Activated T-cell treated with anti-CD3 and anti-CD28 coated beads, Interleukin-2, amount 50 U/mL, for 48 hours (primary cell): ENCODE measurements at places on chromosomes 7 and 10.

DNA sequence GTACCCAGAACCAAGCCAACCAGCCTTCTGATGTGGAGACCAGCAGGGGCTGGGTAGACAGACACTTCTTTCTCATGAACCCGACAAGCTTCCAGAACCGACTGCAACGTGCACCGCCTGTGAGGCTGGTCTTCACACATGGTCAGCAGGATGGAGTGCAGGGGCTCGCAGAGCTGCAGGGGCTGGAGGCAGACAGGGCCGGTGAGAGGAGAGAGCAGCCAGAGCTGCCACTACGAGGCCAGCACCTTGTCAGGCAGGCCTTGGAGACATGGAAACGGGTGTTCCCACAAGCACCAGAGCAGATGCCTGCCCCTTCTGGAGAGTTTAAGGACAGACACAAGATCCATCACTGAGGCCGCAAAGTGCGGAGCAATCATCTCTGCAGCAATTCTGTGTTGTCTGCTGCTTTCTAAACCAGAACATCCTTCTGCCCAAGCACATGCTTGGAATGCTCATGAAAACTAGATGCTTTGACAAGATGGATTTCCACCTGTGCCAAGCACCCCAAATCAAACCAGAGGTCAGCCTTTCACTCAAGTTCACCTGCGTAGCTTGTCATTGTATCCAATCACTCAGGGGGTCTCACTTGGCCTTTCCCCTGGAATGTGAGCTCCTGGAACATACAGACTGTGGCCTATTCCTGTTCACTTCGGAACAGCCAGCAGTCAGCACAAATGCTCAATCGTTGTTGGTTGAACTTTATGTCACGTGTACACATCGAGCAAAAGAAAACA, 32.2 kb downstream of the FRMPD2 start:
- DNase-seq: no peak

DNA sequence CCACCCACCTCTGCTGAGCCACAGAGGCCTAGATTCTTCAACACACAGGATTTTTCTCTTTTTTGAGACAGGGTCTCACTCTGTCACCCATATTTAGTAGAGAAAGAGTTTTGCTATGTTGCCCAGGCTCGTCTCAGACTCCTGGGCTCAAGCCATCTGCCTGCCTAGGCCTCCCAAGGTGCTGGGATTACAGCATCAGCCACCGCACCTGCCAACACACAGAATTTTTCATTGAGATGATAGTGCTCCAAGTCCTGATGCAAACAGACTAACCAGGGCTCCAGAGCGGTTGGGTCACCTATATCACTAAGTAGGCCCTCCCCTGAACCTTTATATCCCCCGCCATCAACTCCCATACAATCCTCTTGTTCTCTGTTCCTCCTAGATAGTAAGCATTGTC, 24.4 kb upstream of the ADRB1 start:
- no peak for DNase-seq

GRCh38 chr10:7593063-7593462, 73.7 kb downstream of the ITIH5 start:
- DNase-seq: no peak

DNA sequence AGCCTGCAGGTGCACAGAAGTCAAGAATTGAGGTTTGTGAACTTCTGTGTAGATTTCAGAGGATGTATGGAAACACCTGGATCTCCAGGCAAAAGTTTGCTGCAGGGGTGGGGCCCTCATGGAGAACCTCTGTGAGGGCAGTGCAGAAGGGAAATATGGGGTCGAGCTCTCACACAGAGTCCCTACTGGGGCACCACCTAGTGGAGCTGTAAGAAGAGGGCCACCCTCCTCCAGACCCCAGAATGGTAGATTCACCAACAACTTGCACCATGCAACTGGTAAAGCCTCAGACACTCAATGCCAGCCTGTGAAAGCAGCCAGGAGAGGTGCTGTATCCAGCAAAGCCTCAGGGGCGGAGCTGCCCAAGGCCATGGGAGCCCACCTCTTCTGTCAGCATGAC, 205.8 kb downstream of the CCSER2 start:
- DNase-seq: no peak

DNA sequence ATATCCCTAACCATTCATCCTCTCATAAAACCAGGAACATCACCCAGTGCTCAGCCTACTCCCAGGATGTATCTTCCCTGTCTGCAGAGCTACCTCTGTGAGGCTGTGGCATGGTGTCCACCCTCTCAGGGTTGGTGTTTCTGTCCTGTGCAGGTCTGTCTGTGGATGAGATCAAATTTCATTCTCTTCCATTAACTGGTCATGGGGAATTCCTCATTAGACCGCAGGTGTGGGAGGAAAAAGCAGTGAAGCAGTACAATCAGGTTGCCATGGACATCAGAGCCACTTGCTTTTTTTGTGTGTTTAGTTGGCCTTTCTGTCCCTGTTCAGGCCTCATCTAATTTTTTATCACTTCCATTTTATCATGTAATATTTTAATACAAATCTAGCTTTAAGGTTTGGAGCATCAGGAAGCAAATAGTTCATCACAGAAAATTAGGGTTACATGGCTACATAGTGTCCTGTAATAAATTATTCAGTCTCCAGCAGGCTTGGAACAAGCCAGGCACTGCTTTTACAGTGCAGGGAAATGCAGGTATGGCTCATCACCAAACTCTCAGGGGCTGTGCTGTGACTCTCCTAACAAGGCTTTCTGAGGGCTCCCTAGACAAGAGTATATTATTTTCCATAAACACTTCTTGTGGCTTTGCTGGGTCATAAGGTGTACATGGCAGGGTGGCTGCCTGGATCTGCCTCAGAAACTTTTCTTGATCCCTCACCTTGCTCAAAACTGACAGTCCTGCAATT, 594.9 kb upstream of the IGFBP3 start:
- DNase-seq: no peak

DNA sequence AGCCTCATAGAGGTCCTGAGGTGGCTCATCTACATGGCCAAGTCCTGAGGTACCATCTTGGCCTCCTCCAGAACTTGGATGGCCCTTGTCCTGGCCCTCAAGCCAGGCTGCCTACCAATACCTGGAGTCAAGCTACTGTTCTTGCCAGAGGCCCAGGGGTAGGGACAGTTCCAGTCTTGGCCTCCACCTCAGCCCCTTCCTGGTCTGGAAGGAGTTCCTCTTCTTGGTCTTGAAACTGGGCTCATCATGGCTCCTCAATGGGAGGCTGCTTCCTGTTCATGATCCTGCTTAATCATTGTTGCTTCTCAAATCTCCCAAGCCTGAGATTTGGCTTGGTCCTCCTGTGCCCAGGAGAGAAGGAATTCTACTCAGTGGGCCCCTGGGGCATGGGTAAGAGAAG, 3.9 kb downstream of the HPS6 start:
- DNase-seq: no peak

- no peak for DNase-seq
These were observed 185.2 kb downstream of the SLC25A13 start for GRCh38 chr7:96136600-96137239.

DNA sequence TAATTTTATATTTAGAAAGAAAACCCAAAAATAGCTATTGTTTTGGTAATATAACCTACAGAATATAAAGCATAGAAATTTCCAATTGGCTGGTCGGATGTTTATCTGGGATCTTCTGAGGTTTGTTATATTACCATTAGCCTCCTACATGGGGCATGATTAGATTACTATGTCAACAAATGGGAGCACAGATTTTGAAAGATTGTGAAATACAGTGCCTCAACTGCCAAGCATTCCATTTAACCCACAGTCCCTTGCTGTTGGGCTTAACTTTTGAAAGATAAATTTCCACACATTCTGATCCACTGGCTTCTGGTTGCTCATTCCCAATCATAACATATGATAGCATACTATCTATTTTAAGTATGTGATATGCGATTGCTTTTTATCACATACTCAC, 455.4 kb upstream of the C7orf33 start:
- DNase-seq: no peak

DNA sequence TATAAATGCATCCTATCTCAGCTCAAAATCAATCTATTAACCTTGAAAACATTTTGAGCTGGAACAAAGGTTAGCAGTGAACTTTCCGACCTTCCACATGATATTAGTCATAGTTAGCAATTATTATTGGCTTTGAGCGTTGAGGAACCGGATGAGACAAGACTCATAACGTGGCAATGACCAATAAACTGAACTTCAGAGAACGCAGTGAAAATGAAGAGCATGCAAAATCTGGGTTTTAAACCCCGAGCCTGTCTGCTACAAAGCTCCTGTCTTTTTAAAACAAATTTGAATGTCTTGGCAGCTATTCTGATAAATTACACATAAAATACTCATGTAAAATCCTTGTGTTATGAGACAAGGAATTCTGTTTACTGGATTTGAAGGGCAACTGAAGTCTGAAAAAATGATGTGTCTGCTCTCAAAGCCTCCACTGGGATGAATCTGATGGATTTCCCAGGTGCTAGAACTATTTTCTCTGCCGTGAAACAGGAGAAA, 74.7 kb upstream of the ITGB1 start:
- no peak for DNase-seq

DNA sequence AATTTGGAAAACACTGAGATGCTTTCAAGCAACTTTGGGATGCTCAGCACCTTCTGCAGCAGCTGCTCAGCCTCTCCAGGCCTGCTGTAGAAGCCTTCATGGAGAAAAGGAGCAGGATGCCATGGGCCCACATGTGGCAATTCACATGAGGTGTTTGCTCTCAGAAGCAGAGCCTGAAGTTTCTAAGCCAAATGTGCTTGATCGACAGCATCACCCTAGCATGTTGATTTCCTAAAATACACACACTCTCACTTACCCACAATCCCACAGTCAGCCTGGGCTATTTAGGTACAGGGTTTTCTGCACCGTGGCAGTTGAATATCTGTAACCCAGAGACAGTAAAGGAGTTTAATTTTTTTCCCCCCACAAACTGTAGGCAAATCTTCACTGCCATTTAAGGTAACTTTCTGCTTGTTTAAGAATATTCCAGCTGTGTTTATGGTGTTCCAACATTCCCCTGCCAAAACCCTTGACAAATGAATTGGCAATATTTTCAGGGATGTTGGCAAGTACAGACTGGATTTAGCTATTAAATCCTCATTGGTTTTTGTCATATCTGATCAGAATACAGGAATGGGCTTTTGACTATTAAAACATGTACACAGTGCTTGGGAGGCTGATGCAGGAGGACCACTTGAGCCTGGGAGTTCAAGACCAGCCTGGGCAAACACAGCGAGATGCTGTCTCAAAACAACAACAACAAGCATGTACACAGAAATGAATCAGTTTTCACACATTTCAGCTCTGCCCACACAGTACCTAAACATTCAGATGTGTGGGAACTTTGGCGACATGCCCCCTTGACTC, 244.2 kb downstream of the CELF2 start:
- DNase-seq: no peak

GRCh38 chr10:46268076-46268881, 18.5 kb upstream of the ANTXRL start:
- DNase-seq: peak; percentile 68

GRCh38 chr10:103451831-103452505, at the start of gene CALHM2:
Gene CALHM2 (minus strand): TSS chr10:103452370. CDS start chr10:103449941, 2,429 bp downstream.
- DNase-seq: peak; percentile 75

DNA sequence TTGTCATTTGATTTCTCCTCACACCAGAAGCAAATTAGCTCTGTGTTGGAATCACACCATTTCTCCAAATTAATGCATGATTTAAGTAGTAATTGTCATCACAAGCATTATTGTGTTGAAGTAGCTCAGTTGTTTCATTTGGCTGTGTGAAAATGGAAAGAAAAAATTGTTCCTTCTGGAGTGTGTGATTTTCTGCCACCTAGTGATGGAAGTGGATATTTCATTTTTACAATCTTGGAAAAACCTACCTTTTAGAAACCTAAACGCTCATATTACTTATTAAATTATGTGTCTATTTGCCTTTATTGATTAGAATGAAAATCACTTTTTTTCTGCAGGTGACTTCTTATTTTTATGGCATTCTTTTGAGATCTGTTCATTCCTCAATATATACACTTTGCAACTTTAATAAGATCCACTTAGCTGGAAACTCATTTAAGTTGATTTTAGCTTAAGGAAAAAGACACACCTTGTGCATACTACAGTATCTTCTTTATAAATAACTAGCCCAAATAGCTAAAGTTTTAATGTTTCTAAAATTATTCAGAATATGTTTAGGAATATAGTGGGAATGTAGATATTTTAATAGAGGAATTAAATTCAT, 50.0 kb downstream of the SRI start:
- DNase-seq: no peak

- DNase-seq: no peak
These were observed 4.4 kb downstream of the PSPH start for GRCh38 chr7:56046721-56047445.

- DNase-seq: no peak
These were observed 267.4 kb downstream of the ADK start for GRCh38 chr10:74418285-74418872.

GRCh38 chr7:80070391-80070790, 64.2 kb upstream of the GNAI1 start:
- DNase-seq: no peak

DNA sequence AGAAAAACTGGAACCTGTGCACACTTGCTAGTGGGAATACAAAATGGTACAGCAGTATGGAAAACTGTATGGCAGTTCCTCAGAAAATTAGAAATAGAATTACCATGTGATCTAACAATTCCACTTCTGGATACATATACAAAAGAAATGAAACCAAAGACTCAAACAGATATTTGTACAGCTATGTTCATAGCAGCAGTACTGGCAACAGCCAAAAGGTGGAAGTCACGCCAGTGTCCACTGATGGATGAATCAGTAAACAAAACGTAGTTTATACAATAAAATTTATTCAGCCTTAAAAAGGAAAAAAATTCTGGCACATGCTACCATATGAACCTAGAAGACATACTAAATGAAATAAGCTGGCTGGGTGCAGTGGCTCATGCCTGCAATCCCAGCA, 23.0 kb downstream of the IDE start:
- no peak for DNase-seq

DNA sequence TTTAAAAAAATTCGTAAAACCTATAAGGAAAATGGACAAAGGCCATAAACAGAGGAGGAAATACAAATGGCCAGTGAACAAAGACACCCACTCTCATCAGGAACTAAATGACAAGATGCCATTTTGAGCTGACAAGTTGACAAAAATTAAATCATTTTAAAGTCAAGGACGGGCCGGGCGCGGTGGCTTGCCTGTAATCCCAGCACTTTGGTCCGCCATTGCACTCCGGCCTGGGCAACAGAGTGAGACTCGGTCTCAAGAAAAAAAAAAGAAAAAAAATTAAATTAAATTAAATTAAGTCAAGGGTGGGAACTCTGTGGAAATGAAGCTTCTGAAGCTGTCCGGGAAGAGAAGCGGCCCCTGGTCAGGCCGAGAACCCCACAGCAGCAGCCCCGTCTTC, 1.2 kb upstream of the NOM1 start:
- no peak for DNase-seq

- DNase-seq: no peak
These were observed 1128.5 kb downstream of the TYW1 start for GRCh38 chr7:68125168-68125567.
